ENCODE measurements at places on chromosomes 13 and 19.

- DNase-seq: no peak
These were observed 1.6 kb downstream of the MEX3D start for GRCh38 chr19:1566392-1567115.

DNA sequence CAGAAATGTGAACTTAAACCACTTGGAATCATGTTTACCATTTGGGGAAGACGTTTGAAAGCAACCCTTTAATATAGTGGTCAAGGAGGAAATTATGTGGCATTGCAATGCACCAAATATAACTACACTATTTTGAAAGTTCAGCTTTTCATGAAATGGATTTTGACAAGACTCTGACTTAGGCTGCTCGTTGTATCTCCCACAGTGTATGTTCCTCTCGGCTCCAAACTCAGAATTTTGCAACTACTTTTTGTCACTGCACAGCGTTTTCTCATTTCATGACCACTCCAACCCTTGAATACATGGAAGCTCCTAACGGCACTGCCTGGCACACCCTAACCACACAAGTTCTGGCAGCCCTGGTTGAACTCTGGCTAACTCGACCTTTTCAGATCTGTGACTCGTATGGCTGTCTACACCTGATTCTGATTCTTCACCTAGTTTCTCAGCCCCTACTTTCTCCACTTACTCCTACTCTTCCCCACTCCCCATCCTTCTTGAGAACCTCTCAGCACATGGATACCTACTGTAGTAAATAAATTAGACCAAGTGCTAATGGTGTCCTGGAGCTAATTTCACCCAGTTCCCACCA lies 7.0 kb upstream of the POMP start:
- no peak for DNase-seq

- no peak for DNase-seq
These were observed 3.9 kb upstream of the PLPP2 start for GRCh38 chr19:294946-295686.

- DNase-seq: no peak
These were observed at the start of gene SHISA7 for GRCh38 chr19:55443045-55443823. Gene SHISA7, minus strand, starts transcription at chr19:55443300. Its CDS starts 437 bp downstream, at chr19:55442863.

GRCh38 chr19:412356-413355 lies 3.7 kb upstream of the C2CD4C start:
- DNase-seq: no peak

DNA sequence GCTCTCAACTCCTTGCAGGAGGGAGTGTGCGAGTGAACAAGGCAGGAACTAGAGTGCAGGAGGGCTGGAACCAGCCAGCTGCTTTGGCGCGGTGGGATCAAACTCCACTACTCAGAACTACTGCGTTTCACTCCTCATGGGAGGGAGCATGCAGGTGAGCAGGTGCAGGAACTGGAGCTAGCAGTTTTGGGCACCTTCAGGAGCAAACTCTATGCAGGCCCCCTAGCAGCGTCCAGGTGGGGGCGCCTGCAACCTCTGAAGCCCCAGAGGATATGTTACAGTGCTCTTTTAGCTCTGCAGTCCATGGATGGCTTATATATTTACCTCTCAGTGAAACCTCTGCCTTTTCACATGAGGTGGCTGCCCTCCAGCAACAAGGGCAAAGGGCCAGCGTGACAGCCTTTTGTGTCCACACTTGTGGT lies 1303.4 kb downstream of the PCDH9 start:
- no peak for DNase-seq

- DNase-seq: no peak
These were observed 166.2 kb downstream of the ZIC5 start for GRCh38 chr13:99805361-99805760.

GRCh38 chr13:90768116-90768515 lies 579.4 kb upstream of the MIR17HG start:
- DNase-seq: no peak

DNA sequence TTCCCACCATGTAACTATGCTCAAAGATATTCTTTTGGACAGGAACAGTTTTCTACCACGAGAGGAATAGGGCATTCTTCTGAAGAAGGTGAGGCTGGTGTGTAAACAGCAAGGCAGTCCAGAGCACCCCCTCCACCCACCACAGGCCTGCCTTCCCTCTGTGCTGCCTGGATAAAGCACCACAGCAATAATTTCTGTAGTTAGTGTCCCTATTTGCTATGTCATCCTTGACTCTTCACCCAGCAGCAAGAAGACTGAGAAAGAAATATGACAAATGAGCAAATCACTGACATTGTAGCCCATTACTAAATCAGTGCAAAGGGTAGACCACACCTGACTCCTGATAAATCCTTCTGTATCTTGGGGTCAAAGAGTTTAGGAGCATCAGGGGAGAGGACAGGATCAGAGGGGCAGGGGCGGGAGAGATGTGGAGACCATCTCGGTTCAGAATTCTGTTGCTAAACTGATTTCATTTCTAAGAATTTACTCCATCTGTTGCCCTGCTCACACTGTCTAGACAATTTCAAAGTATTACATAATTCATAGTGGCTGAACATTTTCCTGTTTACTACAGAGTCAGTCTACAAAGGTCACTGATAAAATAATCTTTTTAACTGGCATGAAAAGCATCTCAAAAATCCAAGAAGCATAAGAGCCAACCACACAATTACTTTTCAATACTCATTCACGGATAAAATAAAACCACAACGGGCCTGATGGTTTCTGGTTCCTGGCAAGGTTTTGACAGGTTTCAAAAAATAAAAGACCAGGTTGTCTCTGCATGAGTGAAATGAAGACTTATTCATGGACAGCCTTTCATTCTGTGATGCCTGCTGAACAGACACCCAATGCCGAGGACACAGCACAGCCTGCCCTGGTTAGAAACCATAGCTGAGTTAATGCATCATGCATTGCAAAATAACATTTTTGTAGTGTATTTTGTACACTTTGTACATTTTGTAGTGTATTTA lies 88.4 kb upstream of the IRS2 start:
- no peak for DNase-seq

DNA sequence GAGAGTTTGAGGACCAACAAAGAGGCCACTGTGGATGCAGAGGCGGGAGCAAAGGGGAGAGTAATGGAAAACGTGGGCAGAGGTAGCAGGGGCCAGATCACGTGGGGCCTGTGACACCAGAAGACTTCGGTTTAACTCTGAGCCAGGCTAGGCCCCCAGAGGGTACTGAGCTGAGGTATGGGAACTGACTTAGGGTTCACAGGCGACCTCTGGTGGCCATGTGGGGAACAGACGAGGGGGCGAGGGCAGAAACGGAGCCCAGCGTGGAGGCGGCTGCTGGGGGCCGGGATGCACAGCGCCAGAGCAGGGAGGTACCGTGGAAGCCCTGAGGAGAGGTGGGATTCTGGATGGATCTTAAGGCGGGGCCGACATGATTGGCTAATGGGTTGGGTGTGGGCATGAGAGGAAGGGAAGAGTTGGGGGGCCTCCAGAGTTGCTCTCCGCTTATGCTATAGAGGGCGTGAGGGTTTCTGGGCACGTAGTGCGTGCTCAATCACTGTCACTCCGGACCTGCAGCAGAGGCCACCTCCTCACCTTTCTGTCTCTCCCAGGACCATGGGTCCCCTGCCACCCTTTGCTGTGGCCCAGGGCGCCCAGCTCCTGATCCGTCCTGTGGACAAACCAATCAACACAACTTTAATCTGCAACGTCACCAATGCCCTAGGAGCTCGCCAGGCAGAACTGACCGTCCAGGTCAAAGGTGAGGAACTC lies 13.7 kb downstream of the PVR start:
- DNase-seq: peak; percentile 34

- DNase-seq: no peak
These were observed 16.4 kb downstream of the CARM1 start for GRCh38 chr19:10887616-10888367.

GRCh38 chr13:33235078-33235477 lies 50.5 kb downstream of the STARD13 start:
- DNase-seq: no peak

- no peak for DNase-seq
These were observed 70.1 kb downstream of the DCLK1 start for GRCh38 chr13:36061054-36061453.

DNA sequence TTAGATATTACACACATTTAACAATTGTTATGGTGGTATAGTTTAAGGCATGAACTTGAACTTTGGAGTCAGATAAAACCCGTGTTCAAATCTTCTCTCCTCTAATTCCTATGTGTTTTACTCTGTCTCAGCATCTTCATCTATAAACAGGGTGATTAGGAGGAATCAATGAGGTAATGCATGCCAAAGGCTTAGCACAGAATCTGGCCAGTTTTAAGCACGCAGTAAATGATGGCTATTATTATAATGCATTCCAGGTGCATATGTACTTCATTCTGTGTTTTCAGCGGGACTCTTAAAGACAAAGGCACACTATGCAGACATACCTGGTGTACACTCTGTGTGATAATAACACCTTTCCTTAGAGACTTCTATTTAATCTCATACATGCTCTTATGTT lies 88.0 kb upstream of the FRY start:
- DNase-seq: no peak

DNA sequence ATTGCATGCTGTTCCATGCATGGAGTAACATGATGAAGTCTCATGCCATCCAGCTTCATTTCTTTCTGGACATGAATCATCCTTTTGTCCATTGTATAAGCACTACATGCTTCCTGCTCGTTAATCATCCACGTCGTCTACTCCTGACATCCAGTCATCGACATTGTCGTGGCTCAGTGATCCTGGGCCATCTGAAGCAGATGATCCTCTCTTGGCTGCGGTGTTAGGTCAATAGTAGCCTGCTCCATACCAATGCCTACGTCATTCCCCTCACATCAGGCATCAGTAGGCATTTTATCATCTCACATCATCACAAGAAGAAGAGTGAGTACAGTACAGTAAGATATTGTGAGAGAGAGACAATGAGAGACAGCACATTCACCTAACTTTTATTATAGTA lies 7.9 kb upstream of the MYO16 start:
- no peak for DNase-seq

DNA sequence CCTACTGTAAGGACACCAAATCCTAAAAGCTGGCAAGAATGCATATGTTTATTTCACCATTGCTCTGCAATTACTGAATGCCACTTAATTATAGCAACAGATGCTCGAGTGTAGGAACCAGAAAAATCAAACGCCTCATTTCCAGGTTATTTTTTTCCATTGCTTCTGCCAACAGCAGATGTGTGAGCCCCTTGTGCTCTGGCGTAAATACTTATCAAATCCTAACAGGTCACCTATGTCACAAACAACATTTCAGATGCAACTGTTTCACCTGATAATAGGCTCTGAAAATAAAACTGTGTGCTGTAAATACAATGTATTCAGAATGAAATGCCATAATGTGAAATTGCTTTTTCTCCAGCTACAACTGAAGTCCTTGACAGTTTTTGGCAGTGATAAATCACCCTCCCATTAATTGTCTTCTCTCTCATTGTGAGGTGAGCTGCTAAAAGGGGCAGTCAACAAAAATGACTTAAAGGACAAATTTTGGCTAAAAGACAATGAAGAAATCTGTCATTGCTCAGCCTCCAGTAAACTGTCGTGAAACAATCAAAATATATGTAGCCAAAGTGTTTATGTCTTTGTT lies 344.0 kb downstream of the DACH1 start:
- no peak for DNase-seq

DNA sequence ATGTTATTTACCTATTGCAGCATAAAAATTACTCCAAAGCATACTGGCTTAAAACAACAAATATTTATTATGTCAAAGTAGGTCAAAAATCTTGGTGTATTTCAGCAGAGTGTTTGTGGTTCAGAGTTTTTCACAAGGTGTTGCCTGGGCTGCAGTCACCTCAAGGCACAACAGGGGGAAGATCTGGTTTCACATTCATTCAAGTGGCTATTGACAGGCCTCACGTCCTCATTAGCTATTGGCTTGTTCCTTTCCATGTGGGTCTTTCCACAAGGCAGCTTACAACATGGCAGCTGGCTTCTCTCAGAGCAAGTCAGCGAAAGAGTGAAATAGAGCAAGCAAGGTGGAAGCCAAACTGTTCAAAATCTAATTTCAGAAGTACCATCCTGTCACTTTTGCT lies 602.9 kb downstream of the OLFM4 start:
- DNase-seq: no peak

DNA sequence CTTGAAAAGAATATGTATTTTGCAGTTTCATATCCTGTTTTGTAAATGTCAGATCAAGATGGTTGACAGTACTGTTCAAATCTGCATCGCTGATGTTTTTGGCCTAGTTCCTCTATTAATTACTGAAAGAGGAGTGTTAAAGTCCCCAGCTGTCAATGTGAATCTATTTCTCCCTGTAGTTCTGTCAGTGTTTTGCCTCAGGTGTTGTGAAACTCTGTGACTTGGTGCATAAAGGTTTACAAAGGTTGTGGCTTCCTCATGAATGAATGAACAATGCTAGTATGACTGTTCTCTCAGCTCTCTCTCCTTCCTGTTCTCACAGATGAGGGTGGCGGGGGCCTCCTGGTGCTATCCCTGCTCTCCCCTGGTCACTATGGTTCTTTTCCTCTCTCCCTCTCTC lies 142.4 kb downstream of the MYCBP2 start:
- no peak for DNase-seq

DNA sequence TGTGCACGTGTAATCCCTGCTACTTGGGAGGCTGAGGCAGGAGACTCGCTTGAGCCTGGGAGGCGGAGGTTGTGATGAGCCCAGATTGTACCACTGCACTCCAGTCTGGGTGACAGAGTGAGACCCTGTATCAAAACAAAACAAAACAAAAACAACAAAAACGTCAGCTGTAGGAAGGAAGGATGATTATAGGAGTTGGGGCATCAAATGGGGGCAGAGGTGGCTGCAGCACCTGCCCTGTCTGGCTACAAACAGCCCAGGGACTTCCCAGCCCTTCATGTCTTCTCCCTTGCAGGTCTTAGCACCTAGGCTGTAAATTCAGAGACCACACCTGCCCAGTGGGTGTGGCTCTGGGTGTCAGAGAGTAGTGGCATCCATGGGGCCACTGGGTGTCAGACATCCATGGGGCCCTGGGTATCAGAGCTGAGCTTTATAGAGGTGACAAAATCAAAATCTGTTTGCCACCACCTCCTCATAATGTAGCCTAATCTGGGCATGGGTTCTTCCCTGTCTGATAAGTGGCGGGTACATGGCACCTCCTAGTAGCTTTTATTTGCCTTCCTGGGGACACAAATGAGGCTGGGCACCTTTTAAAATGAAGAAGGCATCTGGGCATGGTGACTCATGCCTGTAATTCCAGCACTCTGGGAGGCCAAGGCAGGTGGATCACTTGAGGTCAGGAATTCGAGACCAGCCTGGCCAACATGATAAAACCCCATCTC lies 4.7 kb upstream of the B3GNT3 start:
- DNase-seq: no peak

GRCh38 chr19:33740811-33741396 lies 55.8 kb upstream of the KCTD15 start:
- DNase-seq: no peak

DNA sequence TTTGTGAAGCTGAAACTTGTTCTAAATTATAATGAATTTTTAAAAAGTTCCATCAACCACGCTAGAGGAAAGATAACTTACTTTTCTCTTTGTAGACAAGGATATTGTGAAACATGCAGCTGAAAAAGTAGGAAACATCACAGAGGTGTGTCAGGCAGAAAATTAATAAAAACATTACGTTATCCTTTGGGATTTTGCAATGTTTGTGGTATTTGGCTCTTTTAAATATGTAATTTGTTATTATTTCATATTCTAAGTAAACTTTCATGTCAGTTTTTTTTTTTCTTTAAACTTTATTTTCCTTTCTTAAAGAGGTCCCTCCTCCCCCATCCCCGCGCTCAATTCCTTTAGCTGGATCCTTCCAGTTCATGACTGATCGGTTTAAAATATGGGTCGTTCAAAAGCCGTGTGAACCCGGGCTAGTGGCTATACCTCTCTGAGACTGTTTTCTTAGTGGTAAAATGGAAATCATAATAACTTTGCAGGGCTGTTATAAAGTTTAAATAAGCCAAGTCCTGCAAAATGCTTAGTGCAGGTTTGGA lies 740 bp upstream of the CCDC61 start:
- DNase-seq: no peak

Measured in stimulated activated CD8-positive, alpha-beta memory T cell treated with anti-CD3 and anti-CD28 coated beads, Interleukin-4, amount 100 ng/mL, for 1 hour (primary cell).